ENCODE measurements at places on chromosomes 7 and 10.

DNA sequence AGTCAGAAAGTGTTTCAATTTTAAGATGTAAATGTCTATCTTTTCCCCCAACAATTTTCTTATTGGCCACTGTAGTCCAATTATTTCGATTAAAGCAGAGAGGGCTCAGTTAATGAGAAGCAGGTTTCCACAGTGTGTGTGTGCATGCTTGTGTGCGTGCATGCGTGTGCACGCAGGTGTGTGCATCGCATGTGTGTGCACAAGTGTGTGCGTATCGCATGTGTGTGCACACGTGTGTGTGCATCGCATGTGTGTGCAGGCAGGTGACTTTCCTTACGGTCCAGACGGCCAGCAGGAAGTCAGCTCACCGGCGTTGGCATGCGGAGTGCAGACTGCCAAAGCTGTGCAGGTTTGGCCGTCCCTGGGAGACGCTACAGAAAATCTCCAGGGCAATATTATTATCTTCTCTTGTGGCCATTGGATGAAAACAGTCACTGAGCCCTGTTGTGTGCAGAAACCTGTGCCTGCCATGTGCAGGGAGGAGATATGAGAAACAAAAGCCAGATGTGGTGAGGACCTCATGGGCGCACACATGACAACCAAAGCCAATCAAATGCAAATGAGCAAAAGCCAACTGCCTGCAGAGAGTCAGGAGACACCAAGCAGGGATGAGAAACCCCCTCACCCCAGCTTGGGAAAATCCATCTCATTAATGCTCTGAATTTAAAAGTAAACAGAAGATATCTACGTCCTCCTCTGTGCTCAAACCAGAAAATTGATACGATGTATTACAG lies 70.4 kb downstream of the C10orf90 start:
- no peak for DNase-seq

DNA sequence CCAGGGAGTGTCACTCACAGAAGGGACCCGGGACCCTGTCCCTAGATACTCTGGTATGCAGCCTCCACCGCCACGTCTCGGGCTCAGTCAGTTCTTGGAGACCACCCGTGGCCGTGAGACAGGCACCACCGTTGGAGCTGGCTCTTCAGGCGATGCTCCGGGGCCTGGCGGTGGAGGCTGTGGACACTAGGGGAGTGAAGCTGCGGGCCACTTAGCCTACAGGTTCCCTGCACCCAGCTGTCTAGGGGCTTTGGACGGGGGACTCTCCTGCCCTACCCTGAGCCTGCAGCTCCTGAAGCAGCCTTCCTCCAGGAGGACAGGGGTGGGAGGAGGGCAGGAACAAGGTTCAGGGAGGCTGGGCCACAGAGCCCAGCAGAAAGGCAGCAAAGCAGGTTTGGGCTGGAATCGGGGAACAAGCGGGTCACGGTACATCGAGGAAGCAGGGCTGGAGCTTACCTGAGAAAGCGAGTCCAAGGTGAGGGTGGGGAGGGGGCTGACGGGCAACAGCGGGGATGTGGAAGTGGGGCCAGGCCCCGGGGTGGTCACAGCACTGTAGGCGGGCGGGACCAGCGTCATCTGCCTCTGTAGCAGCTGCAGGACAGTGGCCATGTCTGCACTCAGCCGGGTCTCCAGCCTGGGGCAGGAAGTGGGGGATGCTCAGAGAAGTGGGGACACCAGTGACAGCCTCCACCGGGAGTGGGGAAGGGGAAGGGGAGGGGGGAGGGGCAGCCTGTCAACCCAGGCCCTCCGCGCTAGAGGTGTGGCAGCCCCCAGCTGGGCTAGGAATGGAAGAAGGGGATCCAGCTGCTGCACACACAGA lies 31.5 kb downstream of the KCNH2 start:
- no peak for DNase-seq

GRCh38 chr10:75708060-75708459 lies 276.6 kb downstream of the LRMDA start:
- no peak for DNase-seq

DNA sequence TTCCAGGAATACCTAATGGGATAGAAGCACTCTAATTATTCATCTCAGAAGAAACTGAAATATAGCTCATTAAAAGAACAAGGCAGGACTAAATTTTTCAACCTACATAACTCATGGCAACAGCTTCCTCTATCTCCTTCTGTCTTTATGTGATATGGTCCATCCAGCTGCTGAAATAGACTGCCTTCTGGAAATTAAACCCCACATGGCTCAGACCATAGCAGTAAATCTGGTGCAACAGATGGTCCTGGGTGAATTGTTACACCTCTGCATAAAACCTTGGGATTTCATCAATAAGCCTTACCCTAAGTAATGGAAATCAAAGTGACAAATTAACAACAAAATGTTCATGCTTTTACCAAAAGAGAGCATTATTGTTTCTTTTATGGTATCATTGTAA lies 205.6 kb upstream of the CSTF2T start:
- DNase-seq, result no peak

GRCh38 chr7:13850185-13850752 lies 139.2 kb downstream of the ETV1 start:
- DNase-seq, result peak; percentile 38

DNA sequence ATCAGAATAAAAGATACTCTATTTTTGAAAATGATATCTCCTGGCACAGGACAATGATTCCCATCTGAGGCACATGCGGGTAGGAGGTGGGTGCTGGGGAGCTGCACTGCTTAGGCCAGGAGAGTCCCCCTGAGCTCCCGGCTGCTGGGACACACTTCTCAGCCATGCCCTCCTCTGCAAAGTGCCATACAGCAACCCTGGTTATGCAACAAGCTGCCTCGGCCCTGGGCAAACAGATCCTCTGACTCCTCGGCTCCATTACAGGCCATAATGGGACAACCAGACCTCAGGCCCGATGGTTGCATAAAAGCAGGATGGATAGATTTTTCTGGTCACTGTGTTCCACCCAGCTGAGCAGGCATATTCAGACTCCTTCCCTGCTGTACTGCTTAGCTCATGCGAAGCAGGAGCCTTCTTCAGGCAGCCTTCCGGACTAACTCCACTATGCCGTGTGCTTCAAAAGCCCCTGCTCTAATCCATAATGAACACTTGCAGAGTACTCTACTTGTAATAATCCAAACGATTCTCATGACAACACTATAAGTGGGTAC lies 6.5 kb upstream of the LEP start:
- DNase-seq, result no peak

- DNase-seq, result no peak
These were observed at the start of gene HOXA9 for GRCh38 chr7:27165089-27165995. HOXA9 (minus strand) TSS chr7:27165537; CDS start chr7:27165457, 80 bp downstream.

GRCh38 chr7:107404740-107405537 lies 64.9 kb upstream of the GPR22 start:
- DNase-seq, result no peak

GRCh38 chr10:126911301-126911700 lies 6.1 kb downstream of the DOCK1 start:
- DNase-seq, result no peak

DNA sequence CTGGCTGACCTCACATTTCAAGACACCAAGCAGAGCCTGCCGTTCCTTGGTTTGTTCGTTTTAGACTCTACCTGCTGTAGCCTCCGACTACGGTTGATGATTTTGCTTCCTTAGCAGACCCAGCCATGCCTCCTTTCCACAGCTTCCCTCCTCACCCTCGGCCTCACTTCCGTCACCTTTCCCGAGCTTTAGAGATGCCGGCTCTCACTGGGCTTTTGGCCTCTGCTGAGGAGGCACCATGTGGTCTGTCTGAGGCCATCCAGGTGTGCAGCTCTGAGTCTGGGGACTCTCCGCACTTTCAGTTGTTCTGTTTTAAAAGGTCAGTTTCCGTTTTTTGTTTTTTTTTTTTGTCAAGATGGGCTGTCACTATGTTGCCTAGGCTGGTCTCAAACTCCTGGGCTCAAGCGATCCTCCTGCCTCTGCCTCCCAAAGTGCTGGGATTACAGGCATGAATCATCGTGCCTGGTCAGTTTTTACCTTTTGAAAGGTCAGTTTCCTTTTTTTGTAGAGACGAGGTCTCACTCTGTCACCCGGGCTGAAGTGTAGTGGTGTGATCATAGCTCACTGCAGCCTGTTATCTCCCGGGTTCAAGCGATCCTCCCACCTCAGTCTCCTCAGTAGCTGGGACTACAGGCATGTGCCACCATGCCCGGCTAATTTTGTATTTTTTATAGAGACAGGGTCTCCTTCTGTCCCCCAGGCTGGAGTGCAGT lies 11.7 kb downstream of the ORAI2 start:
- DNase-seq, result no peak

GRCh38 chr7:64174941-64175340 lies 32.1 kb upstream of the ZNF735 start:
- DNase-seq, result no peak
